Hepatocyte (in vitro differentiated cells): ENCODE measurements at places on chromosomes 16 and 17. TPM values are rescaled to one million over a fixed set of nuclear protein-coding genes. Genes with fewer than 3 reads are reported as not detected.

MEIOC gene
- total RNA-seq = 0.04 and 0.13 TPM in 2 replicates

- no peak for DNase-seq
Measured at GRCh38 chr16:61590577-61590976, 445.7 kb downstream of the CDH8 start.

DNA sequence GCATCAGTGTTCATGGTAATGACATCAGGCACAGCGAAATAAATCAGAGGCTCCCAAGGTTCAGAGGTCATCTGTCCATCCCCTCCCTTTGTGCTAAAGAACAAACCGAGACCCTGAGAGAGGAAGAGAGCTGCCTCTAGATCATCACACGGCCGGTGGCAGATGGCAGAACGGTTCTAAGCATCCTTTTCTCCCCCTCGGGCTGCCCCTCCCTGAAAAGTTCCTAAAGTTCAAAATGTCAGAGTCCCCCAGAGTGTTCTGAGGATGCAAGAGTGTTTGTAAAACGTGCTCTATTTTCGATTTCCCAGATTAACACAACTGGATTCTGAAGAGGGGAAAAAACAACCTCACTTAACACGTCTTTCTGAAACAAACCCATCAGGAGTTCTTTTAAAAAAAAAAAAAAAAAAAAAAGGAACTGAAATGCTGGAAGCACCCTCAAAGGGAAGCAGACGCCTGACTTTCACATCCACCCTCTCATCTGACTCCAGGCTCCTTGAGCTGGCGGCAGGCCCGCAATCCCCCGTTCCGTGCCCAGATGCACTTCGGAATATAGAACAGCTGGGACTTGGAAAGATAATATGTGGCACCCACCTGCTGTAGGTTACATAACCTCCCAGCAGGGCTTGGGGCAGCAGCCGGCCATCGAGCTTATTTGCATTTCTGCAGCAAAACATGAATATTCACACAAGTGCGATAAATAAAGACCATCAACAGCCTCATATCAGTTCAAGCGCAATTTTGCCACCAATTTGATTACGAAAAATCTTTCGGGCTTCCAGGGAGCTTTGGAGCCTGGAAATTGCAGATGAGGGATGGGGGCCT, 115.5 kb upstream of the SMURF2 start:
- DNase-seq = no peak

GRCh38 chr16:57527027-57527426, 9.3 kb downstream of the CCDC102A start:
- no peak for DNase-seq

PRSS8 gene
- 155 and 192 TPM in 2 replicates for total RNA-seq

MFSD6L gene
- total RNA-seq = 1.8 and 2.2 TPM in 2 replicates

TTYH2 gene
- 7.1 and 7.4 TPM in 2 replicates for total RNA-seq

KRTAP4-9 gene
- not detected in 2 replicates for total RNA-seq

GRCh38 chr17:14308636-14308964, 7.7 kb downstream of the HS3ST3B1 start:
- DNase-seq = no peak

TEKT1 gene
- total RNA-seq = 0.07 TPM in 1 of 2 replicates, not detected in the other

- no peak for DNase-seq
Measured at GRCh38 chr17:6346156-6346786, 88.7 kb downstream of the AIPL1 start.

GRCh38 chr17:81483862-81484194, 28.8 kb downstream of the ACTG1 start:
- DNase-seq = no peak

GRCh38 chr17:61997664-61998063, 67.4 kb downstream of the MED13 start:
- no peak for DNase-seq

- DNase-seq = no peak
Measured at GRCh38 chr17:6753546-6753945, 2.3 kb upstream of the XAF1 start.
